ENCODE measurements at places on chromosomes 3 and 15.

DNA sequence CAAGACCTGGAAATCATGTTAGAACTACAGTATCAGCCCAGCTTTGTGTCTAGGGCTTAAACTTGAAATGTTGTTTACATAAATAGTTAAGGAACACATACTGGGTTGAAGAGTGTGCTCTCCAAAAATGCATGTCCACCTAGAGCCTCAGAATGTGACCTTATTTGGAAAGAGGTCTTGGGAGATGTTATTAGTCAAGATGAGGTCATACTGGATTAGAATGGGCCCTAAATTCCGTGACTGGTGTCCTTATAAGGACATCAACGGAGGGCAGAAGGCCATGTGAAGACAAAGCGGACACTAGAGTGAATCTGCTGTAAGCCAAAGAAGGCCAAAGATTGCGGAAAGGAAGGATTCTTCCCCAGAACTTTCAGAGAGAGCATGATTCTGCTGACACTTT lies 759.2 kb upstream of the CFAP20DC start:
- no peak for DNase-seq

GRCh38 chr3:20215636-20216035 lies 29.6 kb upstream of the SGO1 start:
- DNase-seq: no peak

- DNase-seq: no peak
Observed at GRCh38 chr3:172517859-172518466, 5.3 kb downstream of the TNFSF10 start.

DNA sequence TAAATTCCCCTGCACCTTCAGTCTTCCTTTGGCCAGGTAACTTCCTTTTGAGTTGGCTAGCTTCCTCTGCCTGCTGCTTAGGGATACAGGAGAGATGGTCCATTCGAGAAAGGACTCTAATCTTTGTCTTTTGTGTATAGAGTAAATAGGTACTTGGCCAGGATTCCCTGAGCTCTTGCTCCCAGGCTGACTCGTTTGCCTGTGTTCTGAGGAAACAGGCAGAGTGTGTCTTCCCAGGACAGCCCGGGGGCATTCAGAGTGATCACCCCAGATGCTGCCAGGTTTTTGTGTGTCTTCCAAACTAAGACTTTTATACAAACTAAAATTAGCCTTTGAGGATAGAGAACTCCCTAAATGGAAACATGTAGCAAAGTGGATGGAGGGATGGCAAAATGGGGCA lies 39.5 kb downstream of the TMEM108 start:
- DNase-seq: no peak

GRCh38 chr15:37093480-37094332 lies 6.6 kb downstream of the MEIS2 start:
- no peak for DNase-seq

GRCh38 chr3:191148131-191148530 lies 50.9 kb upstream of the OSTN start:
- no peak for DNase-seq

DNA sequence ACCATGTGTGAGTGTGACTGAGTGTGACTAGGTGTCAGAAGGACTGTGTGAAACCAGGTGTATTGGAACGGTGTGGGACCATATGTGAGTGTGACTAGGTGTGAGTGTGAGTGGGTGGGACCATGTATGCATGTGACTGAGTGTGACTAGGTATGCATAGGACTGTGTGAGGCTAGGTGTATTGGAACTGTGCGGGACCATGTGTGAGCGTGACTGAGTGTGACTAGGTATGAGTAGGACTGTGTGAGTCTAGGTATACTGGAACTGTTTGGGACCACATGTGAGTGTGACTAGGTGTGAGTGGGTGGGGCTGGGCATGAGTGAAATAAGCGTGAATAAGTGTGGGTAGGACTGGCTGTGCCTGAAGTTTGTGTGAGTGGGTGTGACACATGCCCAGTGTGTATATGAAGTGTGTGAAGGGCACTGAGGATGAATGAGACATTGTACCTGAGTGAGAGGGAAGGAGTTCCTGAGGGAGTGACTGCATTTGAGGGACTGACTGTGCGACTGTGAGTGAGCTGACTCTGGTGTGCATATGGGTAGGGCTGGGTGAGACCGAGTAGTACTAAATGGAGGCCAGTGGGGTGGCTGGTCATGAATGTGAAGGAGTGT lies 247.0 kb upstream of the CCDC54 start:
- DNase-seq: no peak

DNA sequence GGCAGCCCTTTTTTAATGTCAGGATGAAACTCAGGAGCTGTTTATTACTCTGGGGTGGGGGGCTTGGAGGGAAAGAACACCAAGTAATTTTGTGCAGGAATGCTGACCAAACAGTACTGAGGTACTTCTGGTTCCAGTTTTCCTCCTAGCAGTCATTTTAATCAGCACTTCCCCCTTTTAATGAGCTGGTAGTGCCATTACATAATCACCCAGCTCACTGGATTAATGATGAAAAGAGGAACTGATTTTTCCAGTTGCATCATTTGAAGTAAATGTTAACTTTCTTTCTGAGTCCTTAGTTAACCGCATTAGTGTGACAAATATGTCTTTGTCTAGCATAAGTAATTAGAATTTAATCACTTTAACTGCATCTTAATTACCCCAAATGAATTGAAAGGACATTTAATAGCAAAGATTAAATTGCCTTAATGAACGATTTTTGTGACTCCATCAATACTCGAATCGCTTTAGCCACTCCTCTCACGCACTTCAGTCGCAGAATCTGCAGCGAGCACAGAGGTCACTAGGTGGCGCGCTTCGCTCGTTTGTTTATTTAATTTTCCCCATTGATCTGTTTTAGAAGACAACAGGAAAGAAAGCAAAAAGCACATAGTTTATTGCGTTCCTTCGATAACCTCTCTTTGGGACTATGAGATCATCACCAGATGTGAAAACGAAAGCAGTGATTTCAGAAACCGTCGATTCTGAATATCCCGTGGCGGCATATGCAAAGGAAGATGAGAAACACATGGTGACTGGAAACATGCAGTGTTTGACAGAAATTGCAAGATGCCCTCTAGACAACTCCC lies 9.8 kb downstream of the ONECUT1 start:
- no peak for DNase-seq

DNA sequence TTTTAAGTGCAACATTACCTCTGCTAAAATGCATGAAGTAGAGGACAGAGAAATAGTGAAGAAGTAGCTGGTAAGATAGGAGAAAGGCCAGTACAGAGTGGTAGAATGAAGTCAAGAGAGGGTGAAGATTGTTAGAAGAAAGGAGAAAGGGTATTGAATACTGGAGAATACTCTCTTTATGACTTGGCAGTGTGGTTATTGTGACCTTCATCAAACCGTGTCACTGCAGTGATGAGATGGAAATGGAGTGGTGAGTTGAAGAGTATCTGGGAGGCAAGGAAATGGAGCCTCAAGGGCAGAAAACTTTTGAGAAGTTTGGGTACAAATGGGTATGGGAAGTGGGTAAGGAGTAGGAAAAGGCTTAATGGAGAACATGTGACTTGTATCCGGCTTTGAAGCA lies 24.7 kb downstream of the MINDY2 start:
- no peak for DNase-seq

- DNase-seq: no peak
Observed at GRCh38 chr15:88902846-88903245, 7.5 kb upstream of the HAPLN3 start.

- DNase-seq: no peak
Observed at GRCh38 chr3:75136100-75136897, 521.8 kb upstream of the CNTN3 start.

DNA sequence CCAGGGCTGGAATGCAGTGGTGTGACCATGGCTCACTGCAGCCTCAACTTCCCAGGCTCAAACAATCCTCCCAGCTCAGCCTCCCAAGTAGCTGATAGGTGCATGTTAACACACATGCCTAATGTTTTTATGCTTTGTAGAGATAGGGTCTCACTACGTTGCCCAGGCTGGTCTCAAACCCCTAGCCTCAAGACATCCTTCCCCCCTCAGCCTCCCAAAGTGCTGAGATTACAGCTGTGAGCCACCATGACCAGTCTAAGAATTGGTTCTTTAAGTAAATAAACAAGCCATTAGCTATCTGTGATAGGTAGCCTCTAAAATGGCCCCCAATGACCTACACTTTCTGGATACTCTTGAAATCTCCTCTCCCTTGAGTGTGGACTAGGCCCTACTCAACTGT lies 3.7 kb downstream of the TRIM59 start:
- DNase-seq: no peak

DNA sequence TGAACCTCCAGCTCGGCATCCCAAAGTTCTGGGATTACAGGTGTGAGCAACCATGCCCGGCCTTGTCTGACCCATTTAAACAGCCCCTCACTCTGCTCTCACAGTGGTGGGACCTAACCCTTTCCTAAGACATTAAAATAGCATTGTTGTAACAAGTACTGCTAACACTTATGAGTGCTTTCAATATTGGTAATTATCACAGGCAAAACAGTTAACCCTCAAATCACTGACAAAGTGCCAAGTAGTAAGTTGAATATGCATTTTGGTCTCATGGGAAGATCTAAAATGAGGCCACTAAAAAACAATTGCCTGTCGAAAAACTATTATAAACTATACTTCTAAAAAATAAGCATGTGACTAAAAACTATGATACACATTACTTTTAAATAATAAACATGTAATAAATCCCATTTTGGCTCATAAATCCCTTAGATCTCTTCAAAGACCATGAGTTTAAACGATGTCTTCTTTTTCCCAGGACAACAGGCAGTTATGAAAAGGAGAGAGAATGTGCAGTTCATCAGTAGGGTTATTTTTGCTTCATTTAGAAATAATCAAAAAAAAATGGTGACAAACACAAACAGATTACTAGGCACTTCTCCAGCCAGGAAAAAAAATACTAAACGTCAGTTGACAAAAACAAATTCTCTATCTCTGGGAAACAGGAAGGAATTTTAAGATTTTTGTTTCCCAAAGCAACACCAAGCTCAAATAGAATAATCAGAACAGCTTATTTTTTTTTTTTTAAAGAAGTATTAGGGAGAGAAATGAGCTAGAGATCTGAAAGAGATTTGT lies 95.4 kb downstream of the RFTN1 start:
- no peak for DNase-seq

DNA sequence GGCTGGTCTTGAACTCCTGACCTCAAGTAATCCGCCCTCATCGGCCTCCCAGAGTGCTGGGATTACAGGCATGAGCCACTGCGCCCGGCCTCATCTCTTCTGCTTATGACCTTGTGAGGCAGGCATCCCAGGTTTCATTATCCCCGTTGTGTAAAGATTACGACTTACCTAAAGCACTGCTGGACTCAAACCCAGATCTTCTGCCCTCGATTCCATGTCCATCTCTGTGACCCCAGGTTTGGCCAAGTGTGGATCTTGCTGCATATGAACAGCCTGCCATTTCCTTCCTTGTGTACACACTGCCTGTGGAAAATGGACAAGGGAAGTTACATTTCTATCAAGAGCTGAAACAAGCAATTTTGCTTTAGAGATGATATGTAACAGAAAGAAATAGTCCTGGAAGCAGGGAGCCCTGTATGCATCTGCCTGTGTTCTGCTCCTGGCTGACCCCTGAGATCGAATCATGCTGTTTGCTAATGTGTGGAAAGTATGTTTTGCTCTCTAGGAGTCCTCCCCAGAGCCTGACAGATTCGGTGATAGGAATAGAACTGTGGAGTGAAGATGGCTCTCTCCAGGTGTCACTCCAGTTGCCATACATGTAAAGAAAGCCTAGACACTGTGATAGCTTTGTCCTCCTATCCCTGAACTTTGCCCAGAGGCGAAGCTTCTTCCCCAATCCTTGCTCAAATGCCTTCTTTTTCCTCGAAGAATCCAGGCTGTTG lies 11.8 kb upstream of the LIPC start:
- no peak for DNase-seq

DNA sequence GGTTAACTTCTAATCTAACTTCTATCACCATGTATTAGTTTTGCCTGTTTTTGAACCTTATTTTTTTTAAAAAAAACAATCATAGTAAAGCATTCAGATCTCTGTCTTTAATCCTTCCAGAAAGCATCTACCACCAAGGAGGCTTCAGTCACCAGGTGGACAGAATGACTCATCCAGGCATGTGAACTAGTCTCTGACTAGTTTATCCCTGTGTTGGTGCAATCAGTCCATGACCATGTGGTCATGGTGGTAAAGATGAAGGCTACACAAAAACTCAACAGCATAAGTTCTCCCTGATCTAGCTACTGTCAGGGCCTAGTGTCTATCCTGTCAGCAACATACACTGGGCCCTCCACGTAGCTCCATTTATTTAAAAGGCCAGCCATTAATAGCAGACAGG lies 750.6 kb downstream of the AGBL1 start:
- DNase-seq: no peak

DNA sequence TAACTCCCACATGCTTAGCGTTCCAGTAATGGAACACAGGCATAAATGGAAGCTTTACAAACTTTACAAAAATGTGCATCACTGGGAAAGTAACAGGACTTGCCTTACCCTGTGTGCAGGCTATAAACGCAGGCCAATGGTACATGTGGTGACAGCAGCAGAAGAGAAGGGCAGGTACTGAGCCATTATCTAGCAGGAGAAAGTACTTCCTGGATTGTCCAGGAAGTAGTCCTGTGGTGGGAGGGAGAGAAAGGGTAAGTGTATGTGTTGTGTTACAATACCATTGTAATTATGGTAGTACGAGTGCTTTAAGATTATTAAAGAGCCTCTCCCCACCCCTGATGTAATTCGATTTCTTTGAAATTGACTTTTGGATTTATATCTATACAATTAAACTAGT lies 5.3 kb downstream of the ATP1B3 start:
- DNase-seq: no peak

GRCh38 chr3:13669457-13669856 lies 120.5 kb downstream of the FBLN2 start:
- no peak for DNase-seq

GRCh38 chr3:179278151-179278550 lies 27.2 kb upstream of the KCNMB3 start:
- DNase-seq: no peak

- peak; percentile 78 for DNase-seq
Observed at GRCh38 chr3:140292684-140293083, 357.7 kb downstream of the CLSTN2 start.

- DNase-seq: no peak
Observed at GRCh38 chr15:37771465-37771864, 163.0 kb upstream of the TMCO5A start.

DNA sequence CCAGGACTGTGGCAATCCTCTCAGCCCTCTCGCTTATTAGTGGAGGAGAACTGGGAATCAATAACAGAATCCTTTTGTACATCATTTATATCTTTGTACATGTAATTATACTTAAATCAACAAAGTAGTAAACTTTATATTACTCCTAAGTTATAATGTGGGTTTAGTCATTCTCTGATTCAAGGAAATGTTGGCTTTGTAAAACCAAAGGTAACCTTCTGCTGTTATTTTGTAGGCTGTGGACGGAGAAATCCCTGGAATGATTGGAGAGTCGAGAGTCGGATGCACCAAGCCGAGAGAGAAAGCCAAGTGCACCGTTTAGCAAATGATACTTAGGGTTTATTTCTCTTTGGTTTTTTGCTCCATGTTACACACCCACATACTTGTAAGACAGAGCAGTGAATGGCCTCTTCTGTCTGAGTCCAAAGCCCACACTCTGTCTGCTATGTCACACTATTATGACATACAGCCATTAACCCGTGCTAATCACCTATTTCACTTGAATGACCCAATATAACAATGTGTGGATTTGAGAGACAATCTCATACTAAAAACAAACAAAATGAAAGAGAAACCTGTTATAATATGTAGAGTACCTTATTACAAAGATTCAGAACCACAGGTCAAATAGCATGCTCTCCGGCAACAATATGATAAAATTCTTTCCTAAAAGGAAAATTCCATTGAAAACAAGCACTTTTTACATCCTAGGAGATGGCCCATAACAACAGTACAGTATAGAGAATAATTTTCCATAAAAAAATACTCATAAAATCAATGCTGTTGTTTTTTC lies 72.2 kb downstream of the MECOM start:
- no peak for DNase-seq

All from retinal pigment epithelial cell (primary cell).